Motor neuron (in vitro differentiated cells): ENCODE measurements at places on chromosomes 3 and 15.
A peak's percentile ranks its signal among the peaks of the same experiment; 100 is the strongest.

DNA sequence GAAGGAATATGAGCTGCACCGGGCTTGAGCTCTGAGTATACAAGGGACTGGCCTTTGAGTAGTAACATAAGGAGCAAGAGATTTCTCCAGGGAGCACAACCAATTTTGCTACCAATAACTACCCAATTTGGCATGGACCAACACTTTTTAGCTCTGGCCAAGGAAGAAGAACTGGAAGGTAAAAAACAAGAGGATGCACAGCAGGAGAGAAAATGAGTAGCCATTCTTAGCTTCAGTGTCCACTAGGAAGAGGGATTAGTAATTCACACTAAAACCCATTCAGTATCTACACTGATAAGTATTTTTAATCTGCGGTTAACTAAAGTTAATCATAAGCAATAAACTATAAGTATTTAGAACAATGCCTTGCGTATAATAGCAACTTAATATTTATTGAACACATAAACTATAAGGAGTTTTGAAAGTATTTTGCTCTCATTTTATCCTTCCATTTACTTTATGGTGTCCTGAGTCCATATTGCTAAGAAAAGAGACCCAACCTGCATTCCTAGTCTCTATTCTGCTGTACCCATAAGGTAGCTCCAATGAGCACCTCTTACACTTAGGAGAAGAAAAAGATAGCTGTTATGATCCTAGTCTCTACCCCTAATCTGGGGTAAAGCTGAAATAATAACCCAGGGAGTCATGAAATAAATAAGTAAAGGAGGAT is 268.9 kb downstream of the IGSF11 start:
- ATAC-seq: no peak

DNA sequence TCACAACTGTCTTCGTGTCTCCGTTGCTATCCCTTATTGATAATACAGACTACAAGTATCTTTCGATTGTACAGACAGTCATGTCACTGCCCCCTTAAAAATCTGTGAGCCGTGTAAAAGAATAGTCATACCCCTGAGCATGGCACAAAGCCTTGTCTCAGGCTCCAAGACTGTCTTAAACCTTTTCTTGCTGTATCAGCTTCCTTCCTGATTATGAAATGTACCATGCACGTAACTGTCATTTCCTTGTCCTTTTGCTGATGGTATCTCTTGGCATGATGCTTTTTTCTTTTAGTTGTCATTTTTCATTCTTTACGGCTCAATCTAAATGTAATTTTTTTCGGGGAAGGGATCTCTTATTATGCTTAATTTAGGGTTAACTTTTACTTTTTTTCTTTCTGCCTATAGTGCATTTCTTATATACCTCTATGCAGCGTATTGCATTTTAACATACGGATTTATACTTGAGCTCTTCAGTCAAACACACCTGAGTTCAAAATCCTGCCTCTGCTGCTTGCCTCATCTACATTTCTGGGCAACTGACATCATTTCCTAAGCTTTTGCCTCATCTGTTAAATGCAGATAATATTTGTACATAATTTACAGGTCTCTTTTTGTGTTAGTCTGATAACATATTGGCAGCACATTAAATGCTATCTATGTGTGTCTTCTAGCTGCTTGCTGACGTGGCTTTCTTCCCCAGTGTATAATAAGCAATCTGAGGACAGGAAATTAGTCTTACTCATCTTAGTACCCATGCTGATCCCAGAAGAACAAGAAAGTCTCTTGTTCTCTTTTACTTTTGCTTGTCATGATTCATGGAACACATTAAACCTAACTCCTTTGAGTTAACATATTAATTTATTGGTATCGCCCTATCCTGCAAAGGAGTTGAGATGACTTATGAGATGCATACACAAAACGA is 57.3 kb downstream of the ROBO2 start:
- ATAC-seq: no peak

DNA sequence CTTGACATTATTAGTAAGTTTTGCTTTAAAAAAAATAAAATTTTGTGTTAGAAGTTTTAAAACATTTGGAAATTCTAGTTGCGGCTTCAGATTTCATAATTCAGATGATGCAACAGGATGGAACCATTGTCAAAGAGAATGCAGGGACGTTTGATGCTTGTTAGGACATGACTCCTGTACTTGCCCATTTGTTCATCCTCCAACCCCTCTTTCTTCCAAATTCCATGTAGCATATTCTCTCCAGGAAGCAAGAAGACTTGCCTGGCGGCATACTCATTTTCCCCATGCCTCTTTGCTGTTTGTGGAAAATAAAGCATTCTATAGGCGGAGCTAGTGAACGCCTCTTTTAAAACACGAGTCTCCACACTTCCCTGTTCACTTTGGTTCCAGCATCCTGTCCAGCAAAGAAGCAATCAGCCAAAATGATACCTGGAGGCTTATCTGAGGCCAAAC is at the start of gene CSTA:
Gene CSTA (plus strand): TSS at position 378 of the 453 bp plus-strand sequence. CDS start 45 bp downstream, at position 423.
- ATAC-seq: no peak

DNA sequence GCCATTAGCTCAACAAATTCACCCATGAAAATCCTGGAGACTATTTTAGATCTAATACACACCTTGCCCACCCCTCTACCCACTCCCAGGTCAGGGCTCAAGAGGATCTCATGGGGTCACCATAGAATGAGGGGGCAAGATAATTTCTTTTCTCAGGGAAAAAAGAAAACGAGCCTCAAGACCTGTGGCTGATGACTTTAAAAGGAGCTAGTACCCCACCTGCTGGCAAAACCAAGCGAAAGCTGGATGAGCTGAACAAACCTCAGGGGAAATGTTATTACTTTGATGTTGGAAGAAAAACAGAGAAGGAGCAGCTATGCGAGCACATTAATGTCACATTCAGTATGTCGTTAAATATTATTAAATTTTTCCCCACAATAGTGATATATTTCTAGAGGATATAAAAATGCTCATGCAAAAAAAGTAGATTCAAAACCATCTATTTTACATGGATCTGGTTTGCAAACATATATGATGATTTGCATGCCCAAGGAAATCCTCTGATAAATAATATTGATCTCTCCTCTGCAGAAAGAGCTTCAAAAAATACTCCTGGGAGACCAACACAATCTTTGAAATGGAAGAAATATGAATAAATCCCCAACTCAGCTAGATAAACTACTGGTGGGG is 37.7 kb downstream of the PLD1 start:
- ATAC-seq: no peak

- ATAC-seq: no peak
These were observed 6.1 kb upstream of the JMJD7 start for GRCh38 chr15:41821831-41822230.

GRCh38 chr15:64878705-64879104 is 33.0 kb upstream of the ANKDD1A start:
- no peak for ATAC-seq

DNA sequence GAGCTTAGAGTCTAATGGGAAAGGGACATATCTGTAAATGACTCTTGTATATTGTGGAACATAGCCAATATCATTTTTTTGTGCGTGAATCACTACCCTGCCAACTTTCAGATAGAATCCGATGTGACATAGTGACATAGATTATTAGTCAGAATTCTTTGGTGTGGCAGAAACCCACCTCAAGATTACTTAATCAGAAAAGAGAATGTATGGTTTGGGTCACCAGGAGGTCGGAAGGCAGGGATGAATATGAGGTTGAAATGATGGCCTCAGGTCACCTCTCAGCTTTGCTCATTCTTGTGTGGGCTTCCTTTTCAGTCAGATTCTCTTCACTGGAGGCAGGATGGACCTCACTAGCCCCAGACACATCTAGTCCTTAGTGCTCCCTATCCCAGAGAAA is 41.4 kb downstream of the SNAPC5 start:
- no peak for ATAC-seq

- no peak for ATAC-seq
These were observed 1.4 kb upstream of the ISLR2 start for GRCh38 chr15:74128785-74129585.

DNA sequence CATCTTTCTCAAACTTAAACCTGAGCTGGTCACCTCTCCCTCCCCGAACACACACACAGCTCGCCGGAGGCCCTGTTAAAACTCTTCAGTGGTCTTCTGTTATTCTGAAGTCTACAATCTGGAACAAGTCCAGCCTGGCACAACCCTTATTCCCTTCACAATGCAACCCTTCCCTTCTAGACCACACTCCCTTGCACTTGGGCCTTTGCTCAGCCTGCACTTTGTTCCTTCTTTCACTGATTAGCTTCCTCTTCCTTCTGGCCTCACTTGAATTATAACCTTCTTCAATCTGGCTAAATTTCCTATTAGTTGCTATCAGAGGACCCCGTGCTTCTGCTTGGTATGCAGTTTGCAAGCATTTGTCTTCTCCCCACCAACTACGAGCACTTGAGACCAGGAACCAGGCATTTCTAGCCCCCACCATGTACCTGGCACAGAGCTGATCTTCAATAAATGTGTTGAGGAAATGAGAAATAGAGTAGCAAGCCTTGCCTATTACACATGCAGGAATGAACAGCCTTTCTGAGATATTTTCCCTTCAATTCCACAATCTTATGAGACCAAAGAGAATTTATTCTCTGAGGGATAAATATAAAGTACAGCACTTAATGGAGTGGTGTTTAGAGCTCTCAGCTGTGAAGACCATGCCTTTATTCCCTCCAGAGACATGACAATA is 663.1 kb upstream of the ADAMTS9 start:
- no peak for ATAC-seq

DNA sequence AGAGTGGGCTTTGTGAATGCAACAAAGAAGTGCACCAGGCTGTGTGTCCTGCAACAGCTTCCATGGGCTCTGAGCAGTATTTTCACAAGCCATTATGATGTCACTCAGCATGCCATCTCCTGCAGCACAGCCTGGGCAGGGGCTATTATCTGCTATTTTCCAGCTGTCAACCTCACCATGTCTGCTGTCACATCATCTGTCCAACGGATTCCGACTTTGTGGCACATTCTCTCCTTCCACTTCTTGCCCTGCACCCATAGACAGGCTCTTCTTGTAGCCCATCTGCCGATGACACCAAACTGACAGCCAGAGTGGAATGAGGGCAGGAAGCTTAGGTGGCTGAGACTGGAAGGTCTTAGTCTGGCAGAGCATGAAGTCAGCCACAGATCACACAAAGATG is 691.9 kb downstream of the NTRK3 start:
- no peak for ATAC-seq

DNA sequence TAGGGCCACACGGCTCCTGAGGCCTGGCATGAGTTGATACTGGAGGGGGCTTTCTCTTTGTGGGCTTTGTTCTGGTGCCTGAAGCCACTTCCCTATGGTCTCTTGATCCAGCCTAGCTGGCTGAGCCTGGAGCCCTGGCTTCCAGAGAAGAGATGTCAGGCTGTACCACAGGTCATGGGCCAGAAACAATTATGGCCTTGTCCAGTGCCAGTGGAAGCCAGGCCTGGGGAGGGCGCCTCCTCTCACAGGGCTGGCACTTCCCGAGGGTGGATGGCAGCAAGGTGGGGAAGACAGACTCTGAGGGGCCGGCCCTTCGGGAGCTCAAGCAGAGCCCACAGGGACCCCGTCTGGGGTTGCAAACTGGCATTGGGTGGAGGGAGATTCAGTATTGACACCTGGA is 34.9 kb upstream of the ACAD9 start:
- no peak for ATAC-seq

- peak; percentile 96 for ATAC-seq
These were observed 193.0 kb downstream of the ATP10A start for GRCh38 chr15:25670025-25670554.

DNA sequence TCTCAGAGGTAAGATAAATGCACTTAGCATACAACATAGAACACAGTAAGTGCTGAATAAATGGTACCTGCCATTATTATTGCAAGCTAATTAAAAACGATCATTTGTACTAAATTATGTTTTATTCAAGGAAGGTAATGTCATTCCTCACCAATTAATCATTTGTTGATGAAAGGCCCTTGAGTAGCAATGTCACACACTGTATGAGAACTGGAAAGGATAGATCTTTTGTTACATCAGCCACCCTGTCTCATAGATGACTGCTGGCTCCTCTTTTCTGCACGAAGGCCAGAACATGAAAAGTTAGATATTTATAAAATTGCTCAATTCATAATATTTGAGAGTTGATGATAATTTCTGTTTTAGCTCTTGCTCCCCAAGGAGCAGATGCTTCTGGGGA is 415.4 kb downstream of the RBMS3 start:
- ATAC-seq: no peak

GRCh38 chr3:37198996-37199395 is 24.6 kb upstream of the LRRFIP2 start:
- ATAC-seq: no peak

DNA sequence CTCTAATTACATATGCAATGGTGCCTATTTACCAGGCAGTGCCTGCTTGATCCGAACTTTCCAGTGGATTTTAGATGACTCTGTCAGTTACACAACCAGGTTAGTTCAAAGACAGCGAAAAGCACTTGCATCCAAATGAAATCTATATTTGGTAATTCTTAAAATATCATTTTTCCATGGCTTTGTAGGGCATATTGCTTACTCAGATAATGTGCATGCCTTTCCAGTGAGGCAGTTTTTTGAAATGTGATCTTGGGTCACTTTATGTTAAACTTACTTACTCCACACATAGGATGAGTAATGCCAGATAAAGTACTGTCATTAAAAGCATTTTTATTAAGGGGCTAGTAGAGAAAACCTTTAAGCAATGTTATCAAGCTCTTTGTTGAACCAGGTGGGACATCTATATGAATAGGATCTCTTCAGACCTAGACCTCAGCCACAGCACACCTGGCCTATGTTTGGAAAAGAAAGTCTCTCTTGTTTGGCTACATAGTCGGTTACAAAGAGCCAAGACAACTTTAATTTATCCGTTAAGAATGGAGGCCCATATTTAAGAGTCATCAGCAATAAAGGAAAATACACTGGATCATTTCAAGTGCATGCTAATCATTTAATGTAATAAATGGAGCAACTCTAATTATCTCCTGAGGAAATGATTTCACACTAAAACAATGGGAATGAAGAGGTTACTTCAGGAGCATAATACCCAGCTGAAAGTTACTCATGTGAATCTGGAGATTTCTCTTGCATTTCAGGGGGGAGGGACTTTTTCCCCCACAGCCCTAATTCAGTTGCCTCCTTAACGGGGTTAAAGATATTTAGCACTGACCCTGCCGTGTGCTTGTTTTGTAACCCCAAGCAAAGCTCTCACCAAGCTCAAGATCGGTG is 56.3 kb upstream of the TMCO5A start:
- ATAC-seq: peak; percentile 95

- ATAC-seq: no peak
These were observed 22.8 kb upstream of the TRIM59 start for GRCh38 chr3:160472344-160472743.

GRCh38 chr15:56484287-56484686 is 19.4 kb upstream of the MNS1 start:
- ATAC-seq: peak; percentile 30
